Right kidney (tissue), 9 donors: ENCODE measurements at places on chromosomes 2 and 18.

DNA sequence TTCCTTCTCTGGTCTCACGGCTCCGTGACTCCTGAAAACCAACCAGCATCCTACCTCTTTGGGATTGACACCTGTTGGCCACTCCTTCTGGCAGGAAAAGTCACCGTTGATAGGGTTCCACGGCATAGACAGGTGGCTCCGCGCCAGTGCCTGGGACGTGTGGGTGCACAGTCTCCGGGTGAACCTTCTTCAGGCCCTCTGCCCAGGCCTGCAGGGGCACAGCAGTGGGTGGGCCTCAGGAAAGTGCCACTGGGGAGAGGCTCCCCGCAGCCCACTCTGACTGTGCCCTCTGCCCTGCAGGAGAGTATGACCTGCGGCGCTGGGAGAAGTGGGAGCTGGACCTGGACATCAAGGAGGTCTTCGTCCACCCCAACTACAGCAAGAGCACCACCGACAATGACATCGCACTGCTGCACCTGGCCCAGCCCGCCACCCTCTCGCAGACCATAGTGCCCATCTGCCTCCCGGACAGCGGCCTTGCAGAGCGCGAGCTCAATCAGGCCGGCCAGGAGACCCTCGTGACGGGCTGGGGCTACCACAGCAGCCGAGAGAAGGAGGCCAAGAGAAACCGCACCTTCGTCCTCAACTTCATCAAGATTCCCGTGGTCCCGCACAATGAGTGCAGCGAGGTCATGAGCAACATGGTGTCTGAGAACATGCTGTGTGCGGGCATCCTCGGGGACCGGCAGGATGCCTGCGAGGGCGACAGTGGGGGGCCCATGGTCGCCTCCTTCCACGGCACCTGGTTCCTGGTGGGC lies 10.0 kb downstream of the PROC start:
- DNase-seq: no peak

DNA sequence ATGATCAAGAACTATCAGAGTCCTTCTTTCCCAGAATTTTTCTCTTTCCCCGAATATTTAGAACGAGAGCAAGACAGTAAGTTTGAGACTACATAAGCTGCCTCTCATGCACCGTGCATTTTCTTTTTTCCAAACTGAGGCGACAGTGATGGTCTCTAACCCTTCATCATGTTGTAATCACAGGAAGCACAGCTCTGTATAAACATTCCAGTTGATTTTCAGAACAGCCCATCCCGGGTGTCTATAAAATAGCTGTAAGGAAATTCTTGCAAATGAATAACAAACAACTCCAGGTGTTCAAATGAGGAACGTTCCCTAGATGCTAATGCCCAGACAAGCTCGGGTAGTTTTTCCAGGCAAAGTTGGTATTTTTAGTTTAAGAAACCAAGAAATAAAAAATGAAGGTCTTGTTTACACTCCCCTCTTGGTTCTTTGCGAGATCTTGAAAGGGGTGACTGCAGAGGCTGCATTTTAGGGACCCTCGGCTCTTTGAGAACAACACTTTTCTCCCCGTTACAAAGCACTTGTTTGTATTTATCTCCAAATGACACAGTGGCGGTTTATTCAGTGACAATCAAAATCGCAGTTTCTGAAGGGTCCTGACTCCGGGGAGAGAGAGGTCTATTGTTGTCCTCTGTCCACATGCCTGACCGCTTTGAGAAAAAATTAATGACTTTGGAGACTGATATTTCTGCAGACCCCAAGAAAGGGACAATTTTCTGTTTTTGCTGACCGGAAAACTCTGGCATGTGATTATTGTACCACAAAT lies 101.1 kb upstream of the NCK2 start:
- no peak for DNase-seq

GRCh38 chr2:190343536-190344275 lies at the start of gene INPP1:
Gene INPP1 (plus strand): TSS chr2:190343589. CDS start chr2:190360103, 16,514 bp downstream.
- peak; percentile 92 for DNase-seq

- DNase-seq: peak; percentile 12
These were observed 148.9 kb upstream of the CCDC195 start for GRCh38 chr2:224865016-224865415.

GRCh38 chr2:40374543-40375240 lies 77.2 kb downstream of the SLC8A1 start:
- DNase-seq: no peak

GRCh38 chr2:84792856-84793522 lies 87.9 kb downstream of the TRABD2A start:
- DNase-seq: no peak

- DNase-seq: no peak
These were observed 57.7 kb downstream of the HAUS1 start for GRCh38 chr18:46161703-46162396.

- DNase-seq: no peak
These were observed 525.4 kb downstream of the KCNJ3 start for GRCh38 chr2:155223781-155224406.

GRCh38 chr2:212109792-212110680 lies 428.6 kb downstream of the ERBB4 start:
- DNase-seq: no peak

GRCh38 chr2:158681816-158682215 lies 113.3 kb upstream of the DAPL1 start:
- DNase-seq: no peak

DNA sequence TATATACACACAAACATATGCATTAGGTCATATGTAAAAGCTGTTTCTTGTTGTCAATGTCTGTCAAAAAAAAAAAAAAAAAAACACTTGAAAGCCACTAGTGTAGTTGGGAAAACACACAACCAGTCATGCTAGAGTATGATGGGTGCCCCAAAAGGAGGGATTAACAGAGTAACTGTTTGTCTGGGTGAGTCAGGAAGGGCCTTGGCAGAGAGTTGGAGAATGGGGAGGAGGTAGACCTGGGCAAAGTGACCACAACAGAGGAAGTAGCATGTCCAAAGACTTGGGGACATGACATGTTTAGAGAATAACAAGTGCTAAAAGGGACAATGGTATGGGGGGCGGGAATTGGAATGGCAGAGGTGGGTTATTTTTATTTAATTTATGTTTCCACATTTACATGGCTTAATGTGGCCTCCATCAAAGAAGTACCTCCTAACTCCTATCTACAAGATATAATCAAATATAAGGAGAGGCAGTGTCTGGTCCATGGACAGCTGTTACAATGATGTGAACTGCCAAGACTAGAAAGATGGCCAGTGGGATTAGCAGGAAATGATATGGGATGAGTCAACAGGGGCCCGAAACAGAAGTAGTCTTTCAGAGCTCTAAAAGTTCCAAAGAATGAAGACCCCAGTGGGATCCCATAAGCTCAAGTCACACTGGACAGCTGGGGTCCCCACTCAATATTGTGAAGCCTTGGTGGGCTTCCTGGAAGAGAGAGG lies 99.9 kb upstream of the ZFP36L2 start:
- no peak for DNase-seq

DNA sequence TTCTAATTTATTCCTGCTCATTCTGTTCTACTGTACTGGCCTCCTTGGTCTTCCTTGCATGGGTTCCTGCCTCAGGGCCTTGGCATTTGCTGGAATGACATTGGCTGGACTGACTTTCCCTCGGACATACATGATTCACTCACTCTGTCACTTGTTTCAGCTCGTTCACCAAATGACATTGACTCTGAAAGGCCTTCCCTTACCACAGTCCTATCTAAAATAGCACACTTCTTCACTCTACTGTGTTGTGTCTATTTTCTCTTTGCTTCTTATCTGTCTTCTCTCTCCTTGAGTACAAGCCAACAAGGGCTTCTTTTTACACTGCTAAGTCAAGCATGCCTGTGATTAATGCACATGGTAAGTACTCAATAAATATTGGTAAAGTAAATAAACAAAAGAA lies 65.6 kb downstream of the SCG2 start:
- no peak for DNase-seq

GRCh38 chr2:11752906-11753305 lies 6.5 kb downstream of the LPIN1 start:
- no peak for DNase-seq

DNA sequence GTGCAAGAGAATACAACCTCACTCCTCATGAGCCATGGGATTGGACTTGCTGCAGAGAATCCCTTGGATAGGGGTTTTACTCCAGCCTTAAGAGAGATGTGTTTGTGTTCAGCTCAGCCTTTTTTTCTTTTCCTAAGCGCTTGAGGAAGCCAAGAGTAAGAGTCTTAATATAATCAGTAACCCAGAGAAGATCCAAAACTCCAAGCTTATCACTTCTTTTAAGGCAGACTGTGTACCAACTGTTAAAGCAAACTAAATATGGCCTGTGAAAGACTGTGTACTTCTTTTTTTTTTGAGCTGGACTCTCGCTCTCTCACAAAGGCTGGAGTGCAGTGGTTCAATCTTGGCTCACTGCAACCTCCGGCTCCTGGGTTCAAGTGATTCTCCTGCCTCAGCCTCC lies 30.4 kb downstream of the MSGN1 start:
- DNase-seq: no peak

DNA sequence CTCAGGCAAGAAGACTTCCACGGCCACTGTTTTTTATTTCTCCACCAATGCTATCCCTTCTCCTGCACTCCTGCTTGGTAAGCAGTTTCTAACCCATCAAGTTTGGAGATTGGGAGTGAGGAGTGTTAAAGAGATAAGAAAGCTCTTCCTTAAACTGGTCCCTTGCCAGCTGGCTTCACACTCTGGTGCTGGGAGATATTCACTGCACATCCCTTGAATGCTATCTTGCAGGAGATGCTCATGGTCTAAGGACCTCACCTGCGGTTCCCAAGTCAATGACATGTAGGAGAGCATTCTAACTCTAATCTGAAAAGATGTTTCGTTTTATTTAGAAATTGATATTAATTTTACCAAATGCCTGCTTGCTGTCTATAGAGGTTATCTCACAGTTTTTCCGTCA lies 28.2 kb upstream of the CYRIA start:
- no peak for DNase-seq

GRCh38 chr2:98465456-98466226 lies 21.0 kb downstream of the INPP4A start:
- peak; percentile 30 for DNase-seq

GRCh38 chr2:23824777-23825212 lies 102.1 kb downstream of the ATAD2B start:
- DNase-seq: peak; percentile 39

- DNase-seq: no peak
These were observed 5.9 kb upstream of the IMPACT start for GRCh38 chr18:24420551-24420950.

GRCh38 chr2:236215196-236215595 lies 47.0 kb upstream of the GBX2 start:
- DNase-seq: no peak

GRCh38 chr18:68102117-68102516 lies 585.6 kb upstream of the DSEL start:
- DNase-seq: no peak

DNA sequence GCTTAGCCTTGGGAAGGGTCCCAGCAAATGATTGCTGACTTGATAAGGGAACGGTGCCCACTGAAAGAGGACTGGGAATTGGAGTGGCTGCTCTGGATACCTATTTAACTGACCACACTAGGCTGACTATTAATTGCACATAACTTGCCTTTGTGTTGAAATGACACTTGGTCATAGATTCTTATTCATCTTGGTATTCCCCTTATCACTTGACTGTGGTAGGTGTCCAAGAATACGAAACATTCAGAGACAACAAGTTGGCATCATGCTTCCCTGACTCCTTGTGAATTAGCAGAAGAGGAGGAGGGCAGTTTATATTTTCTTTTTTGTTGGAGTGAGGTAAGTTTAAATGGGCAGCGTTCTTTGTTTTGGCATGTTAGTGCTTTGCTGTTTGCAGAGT lies 13.4 kb downstream of the FMNL2 start:
- DNase-seq: no peak

DNA sequence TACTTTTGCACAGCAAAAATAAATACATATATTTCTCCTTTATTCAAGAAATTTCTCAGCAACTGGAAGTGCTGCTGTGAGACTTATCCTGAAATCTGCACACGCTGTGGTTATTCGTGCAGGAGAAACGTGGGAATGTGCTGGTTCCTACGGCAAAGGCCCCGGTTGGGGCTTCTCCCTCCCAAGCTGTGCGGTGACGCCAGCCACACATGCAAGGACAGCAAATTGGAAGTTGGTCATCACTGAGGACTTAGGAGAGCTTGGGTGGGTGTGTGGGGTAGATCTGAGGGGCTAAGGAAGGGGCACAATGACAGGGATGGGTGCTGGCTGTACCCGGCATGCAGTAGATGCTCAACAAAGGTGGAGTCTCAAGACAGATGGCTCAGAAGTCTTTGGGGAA lies 16.5 kb upstream of the MTCL1 start:
- no peak for DNase-seq

DNA sequence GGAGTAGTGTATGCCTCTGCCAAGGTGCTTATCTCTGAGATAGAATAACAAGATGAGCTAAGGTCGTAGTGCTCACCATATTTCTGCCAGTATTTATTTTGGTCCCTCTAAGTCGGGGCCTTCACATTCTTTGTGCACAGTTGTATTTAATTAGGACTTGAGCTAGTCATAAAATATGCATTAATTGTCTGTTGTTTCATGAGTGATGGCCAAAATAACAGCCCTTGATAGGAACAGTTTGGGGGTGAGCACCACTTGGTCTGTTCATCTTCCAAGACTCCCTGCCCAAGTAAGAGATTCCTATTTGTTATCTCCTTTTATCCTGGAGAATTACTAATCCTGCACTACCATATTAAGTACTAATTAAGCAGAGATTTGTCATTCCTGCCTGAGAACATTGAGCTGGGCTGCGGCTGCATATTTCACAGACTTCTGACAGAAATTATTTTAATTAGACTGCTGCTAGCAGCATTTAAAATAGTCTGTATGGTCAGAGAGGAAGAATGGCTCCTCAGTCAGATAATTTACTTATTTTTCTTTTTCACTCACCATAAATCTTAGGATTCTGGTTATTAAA lies 435.1 kb downstream of the MTX2 start:
- DNase-seq: peak; percentile 25

DNA sequence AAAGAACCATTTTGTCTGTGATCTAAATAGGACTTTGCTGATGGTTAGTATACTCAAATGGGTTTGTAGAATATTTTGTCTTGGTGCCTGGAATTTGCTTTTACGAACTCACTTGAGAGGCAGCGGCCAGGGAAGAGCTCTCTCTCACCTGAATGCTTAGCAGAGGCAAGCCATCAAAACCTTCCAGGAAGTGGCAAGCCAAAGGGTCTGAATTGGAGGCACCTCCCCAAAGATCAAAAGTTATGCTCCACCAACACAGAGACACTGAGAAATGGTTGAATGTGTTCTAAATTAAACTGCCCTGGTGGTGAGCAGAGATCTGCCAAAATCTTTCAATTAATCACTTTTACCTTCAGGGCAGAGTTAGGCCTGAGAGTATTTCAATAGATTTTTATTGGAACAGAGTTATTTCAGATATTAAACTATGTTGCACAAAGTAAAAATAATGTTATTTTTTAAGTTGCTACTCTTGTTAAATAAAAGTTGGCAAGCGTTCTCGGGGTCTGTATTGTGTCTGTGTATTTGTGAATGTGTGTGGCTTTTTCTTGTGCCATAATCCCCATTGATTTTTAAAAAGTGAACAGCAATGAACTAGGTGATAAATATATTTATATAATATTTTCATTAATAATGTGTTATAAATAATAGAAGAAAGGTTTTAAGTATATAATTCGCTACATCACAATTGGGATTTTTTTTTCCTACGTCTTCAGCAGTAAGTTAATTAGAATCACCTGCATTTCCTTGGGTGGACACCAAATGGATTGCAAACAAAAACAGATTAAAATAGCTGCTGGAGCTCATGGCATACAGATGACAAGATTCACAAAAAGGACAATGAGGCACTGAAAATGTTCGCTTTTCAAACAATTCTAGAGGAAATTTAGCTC lies 416.1 kb downstream of the ARHGAP15 start:
- DNase-seq: no peak
